OCI-M1 (cell line): ENCODE measurements at places on chromosomes 6 and 20.

- no peak for DNase-seq
Measured at GRCh38 chr6:82083646-82084045, 163.9 kb downstream of the IBTK start.

DNA sequence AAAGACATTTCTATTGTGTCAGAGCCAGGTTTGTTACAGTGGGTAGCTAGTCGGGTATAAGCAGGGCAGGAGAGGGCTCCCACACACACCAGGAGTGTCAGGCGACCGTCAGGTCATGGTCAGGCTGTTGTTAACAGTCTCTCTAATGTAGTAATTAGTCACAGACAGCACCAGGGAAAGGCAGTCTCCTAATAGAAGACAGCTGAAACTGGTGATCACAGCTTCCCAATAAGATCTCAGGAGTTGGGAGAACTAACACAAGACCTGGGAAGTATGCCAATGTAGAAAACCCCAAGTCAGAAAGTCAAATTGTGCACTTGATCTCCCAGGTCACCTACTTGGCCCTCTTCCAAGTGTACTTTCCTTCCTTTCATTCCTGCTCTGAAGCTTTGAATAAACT is 53.0 kb upstream of the GPR6 start:
- peak; percentile 6 for DNase-seq

DNA sequence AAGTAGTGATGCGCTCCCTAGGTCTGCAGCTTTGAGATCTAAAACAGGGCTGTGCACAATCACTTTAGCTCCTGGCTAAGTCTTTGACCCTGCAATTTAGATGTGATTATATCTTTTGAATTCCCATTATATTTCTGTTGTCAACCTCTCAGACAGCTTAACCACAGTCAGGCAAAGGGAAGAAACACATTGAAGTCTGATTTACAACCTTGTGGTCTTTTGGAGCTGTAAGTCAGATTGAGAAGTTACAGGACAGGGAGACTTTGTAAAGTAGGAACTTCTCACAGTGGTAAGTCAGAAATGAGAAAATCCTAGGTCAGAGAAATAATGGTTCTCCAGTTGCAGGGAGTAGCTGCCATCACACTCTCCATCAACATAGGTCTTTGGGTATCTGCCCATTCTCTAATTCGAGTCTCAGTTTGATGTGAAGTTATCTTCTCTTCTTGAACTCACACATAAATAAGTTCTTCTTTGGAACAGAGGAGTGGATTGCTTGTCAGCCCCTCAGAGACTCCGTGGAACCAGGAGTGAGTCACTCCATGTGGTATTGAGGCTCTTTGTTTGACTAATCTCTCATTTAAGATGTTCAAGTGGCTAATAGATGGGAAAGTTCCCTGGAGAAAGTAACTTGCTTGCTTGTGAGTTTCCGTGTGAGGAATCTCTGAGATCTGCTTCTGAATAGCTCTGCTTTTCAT is 35.0 kb upstream of the SGK1 start:
- DNase-seq, result no peak

DNA sequence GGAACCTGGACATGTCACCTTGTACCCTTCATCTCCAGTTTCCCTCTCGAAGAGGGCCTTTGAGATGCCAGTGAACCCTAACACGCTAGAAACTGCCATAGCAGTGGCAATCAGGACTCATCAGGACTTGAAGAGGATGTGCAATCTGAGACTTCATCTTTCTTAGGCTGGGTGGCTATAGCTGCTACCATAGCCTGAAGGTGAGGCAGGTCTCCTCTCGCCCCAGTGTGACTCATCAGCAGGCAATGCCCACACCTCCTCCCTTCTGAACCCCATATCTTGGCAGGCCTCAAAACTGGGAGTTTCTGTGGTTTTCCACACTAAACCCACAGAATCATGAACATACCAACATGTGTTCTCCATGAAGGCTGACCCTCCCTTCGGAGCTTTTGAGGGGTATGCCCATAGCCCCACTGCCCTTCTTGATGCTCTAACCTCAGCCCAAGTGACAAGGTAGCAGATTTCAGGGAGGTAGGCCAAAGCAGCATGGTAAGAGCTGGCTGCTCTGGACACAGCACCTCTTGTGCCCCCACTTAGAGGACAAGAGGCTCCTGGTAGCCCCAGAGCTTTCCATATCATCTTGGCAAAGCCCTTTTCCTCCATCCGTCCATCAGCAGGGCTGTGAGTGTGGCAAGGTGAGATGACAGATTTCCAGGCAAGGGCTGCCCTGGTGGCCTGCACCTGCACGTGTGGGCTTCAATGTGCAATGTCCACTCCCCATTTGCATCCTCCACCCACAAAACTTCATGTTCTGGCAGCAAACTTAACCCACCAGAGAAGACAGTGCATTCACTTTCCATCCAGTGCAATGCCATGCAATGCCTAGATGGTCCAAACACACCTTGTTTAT is 2.6 kb downstream of the BLCAP start:
- no peak for DNase-seq

- no peak for DNase-seq
Measured at GRCh38 chr6:158963020-158963808, 36.8 kb downstream of the RSPH3 start.
